ENCODE measurements at places on chromosomes 13 and 19.

DNA sequence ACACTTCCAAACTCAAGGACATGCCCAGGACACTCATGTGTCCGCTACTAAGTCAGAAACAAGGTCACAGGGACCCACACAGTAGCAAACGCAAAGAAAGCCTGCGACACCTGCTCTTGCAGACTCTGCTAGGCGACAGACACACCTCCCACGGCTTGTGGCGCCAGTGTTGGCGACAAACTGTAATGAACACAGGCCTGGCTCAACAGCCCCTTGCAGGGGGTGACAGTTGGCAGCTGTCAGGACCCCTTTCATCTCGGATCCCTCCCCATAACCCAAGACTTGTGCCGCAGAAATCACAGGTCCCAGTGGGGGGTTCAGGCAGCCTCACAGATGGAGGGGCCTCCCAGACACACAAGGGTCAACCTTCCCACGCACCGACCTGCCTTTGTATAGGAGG, 364 bp downstream of the CKM start:
- DNase-seq, result no peak

- DNase-seq, result no peak
Measured at GRCh38 chr19:4676955-4677731, 7.0 kb upstream of the MYDGF start.

DNA sequence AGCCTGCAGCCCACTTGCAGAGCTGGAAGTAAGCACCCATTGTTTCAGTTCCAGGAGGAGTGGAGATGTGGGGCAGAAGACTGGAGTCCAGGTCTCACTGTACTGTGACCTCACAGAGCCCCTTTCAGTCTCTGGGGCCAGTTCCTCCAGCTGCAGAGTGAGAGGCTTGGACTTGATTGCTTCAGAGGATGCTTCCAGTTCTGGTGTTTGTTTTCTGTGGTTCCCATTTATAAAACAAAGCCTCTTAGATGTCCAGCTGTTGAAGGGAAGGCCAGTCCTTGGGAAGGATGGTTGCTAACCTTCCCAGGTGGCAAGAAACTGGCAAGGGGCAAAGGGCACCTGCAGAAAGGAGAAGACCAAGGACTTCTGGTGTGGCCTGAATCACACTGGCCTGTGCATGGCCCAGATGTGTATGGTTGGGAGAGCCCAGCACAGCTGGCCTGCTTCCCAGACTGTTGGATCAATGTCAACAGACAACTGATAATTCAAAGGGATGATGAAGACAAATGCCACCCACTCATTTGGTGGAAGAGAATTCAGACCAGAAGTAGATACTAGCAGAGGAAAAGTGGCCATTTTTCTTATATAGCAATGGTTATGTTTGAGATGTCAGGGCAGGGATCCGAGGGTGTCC, 218.5 kb downstream of the ZNF536 start:
- DNase-seq, result no peak

DNA sequence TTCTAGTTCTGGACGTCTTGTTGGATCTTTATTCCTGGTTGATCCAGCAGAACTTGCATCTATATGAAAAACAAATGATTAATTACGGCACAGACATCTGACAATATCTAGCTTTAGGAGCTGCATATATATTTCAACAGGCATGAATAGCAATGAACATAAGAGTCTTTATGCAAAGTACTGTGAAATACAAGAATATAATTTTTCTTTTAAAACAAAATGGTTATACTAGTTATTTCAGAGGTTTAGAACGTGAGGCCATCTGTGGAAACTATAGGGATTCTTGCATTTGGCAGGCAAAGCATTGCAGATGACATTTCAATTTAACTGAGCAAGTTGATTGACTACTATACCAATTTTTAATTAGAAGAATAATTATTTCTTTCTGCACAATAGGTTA, 40.5 kb downstream of the EFNB2 start:
- no peak for DNase-seq

DNA sequence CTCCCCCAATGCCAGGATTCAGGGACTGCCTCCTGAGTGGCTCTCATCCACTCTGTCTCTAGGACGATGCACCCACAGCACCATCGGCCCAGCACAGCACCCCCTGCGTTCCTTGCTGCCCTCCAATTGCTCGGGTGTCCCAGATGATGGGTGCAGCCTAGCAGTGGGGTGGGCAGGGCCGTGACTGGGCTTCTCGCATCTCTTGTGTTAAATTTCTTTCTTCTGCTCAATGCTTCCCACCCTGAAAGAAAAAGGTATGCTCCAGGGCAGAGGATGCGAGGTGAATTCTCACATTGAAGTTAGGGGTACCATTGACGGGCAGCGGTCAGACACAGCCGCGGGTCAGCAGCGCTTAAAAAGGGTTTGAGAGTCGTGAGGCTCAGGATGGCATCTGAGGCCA, 232.4 kb upstream of the SGCG start:
- no peak for DNase-seq

- no peak for DNase-seq
Measured at GRCh38 chr19:4814625-4815425, 16.7 kb downstream of the TICAM1 start.

DNA sequence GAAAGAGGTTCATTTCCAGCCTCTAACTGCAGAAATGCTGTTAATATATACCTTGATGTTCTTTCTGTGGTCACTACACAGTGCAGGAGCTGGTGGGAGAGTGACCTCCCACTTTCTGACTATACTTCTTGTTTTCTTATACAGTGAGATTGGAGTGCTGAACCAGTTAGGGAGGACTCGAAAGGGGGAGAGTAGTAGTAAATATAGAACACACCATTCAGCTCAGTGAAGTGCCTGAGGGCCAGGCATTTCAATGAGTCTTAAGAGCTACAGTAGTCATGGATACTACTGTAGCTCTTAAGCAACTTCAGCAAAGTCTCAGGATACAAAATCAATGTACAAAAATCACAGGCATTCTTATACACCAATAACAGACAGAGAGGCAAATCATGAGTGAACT, 372.9 kb downstream of the MTUS2 start:
- no peak for DNase-seq

GRCh38 chr13:71998223-71998622, 131.2 kb upstream of the DACH1 start:
- DNase-seq, result no peak

DNA sequence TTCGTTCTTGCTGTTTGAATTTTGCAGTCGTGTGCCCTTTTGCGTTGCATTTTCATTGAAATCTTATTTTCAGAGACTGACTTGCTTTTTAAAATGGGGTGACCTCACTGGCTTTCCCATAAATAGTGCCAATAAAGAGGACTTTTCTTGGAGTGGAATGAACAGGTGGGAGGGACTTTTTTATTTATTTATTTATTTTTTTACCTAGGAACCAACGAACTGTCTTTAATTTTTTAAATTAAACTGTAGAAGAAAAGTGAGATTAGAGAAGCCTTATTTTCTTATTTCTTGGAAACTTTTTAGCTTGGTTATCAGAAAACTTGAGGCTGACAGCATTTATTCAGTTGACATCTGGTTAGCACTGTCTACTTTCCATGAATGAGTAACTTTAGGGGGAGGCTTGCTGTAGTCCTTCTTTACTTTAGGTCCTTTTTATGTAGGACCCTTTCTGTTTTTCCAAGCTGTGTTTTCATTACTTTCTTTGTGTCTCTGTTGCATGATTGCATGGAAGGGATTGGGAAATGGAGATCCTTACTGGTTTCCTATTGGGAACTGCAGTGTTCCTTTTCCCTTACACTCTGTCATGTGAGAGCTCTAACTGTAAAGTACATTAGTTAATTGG, 1.7 kb downstream of the SLAIN1 start:
- DNase-seq, result no peak

GRCh38 chr13:24269821-24270220, 39.6 kb upstream of the C1QTNF9 start:
- DNase-seq, result no peak

GRCh38 chr13:92682832-92683517, 543.6 kb upstream of the GPC6 start:
- no peak for DNase-seq

DNA sequence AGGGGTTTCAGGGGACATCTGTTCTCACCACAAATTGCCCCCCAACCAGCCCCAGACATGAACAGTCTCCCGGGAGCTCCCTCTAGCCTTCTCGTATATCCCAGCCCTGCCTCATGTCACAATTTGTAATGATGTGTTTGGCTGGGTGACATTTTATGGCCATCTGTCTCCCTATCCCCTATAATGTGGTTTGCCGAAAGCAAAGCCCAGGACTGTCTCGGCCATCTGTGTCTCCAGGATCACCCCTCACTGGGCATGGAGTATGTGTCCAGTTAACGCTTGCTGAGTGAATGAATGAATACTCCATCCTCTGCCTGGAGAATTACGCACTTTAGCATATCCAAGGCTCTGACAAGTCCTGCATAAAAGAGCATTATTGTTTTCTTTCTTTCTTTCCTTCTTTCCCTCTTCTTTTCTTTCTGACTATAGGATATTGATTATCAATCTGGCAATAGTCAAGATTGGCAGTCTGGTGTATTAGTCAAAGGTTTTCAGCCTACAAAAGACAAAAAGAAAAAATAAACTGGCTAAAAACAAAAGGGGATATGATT, 15.1 kb downstream of the HPN start:
- DNase-seq, result no peak

GRCh38 chr19:41566001-41566400, 10.0 kb upstream of the CEACAM21 start:
- DNase-seq, result no peak

GRCh38 chr13:64723724-64724123, 2506.4 kb downstream of the PCDH9 start:
- no peak for DNase-seq

DNA sequence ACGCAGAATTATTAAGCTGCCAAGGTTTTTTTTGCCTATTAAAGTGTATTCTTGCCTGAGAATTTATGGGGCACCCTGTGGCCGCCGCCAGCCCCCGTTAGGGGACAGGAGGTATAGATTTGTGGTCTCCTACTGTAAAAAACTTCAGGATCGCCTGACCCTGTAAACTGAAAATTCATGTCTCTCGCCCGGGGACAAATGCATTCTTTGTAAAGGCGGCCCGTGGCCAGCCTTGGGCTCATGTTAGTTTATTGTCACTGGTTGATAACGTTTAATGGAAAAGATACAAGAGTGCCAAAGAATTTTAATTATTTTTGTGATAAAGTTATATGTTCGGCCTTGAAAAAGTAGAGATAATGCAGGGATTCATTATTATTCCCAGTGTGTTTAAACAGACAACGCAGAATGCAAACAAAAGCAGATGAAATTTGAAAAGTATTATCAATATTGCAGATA, 141.7 kb downstream of the URI1 start:
- DNase-seq, result no peak

DNA sequence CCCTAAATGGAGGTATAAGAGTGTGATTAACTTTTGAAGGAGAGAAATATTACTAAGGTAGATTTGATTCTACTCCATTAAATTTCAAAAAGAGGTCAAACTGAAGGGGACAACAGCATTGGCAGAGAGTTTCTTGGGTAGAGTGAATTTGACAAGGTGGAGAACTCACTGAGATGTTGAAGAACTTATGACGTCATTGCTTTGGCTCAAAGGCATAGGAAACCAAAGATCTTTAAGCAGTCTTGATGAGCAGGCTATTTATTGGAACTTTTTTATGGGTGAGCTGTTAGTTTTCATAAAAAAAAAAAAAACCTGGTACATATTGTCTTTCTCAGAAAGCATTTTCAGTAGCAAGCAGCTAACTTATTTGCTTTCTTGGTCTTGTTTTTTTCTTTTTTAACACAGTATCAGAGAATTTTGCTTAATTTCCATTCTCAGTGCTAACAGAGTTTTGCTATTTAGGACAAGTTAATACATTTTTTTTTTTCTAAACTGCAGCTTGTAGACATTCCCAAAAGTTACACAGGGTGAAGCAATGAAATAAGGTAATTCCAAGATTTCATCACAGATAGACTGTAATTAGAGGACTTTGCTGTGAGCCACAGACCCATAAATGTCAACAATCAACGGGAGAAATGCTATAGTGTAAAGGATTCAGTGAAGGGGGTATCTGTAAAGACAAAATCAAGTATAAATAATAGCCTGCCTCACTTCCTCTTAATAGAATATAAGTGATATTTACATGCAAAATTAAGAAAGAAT, 412.2 kb upstream of the KLHL1 start:
- DNase-seq, result no peak

- no peak for DNase-seq
Measured at GRCh38 chr19:58033741-58034476, at the start of gene ZSCAN1. Gene ZSCAN1, plus strand, starts transcription at chr19:58034025. Its CDS starts 3,812 bp downstream, at chr19:58037837.

- no peak for DNase-seq
Measured at GRCh38 chr19:1169921-1170885, 3.9 kb downstream of the SBNO2 start.

- DNase-seq, result no peak
Measured at GRCh38 chr13:33575378-33575777, 242.6 kb upstream of the RFC3 start.

- DNase-seq, result no peak
Measured at GRCh38 chr19:44820648-44821609, 12.0 kb downstream of the BCAM start.

- no peak for DNase-seq
Measured at GRCh38 chr19:43611788-43612187, at the start of gene SRRM5. Gene SRRM5, plus strand, starts transcription at chr19:43612088. Its CDS starts 34 bp downstream, at chr19:43612122.
